Stimulated activated CD4-positive, alpha-beta T cell treated with anti-CD3 and anti-CD28 coated beads, Interleukin-2, amount 100 ng/mL, for 4 hours (primary cell): ENCODE measurements at places on chromosomes 16 and 17.

DNA sequence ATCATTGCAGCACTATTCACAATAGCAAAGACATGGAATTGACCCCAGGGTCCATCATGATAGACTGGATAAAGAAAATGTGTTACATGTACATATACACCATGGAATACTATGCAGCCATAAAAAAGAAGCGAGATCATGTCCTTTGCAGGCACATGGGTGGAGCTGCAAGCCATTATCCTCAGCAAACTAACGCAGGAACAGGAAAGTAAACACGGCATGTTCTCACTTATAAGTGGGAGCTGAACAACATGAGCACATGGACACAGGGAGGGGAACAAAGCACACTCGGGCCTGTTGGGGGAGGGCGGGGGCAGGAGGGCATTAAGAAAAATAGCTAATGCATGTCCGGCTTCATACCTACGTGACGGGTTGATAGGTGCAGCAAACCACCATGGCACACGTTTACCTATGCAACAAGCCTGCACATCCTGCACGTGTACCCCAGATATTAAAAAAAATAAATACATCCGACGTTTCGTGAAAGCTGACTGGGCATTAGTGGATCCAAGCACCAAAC lies 28.9 kb downstream of the ZNF778 start:
- no peak for DNase-seq

DNA sequence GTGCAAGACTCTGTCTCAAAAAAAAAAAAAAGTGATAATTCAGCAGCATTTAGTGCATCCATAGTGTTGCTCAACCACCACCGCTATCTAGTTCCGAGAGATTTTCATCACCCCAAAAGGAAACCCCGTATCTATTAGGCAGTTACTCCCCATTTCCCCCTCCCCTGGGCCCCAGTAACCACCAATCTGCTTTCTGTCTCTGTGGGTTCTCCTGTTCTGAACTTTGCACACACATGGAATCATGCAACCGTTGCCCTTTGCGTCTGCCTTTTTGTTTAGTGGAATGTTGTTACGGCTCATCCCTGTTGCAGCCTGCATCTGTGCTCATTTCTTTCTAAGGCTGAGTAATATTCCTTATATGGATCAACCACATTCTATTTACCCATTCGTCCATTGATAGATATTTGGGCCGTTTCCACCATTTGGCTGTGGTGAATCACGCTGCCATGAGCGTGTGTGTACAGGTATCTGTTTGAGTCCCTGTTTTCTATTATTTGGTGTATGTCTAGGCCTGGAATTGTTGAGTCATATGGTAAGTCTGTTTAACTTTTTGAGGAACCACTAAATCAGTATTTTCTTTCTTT lies 8.7 kb upstream of the SYNGR2 start:
- DNase-seq, result no peak

DNA sequence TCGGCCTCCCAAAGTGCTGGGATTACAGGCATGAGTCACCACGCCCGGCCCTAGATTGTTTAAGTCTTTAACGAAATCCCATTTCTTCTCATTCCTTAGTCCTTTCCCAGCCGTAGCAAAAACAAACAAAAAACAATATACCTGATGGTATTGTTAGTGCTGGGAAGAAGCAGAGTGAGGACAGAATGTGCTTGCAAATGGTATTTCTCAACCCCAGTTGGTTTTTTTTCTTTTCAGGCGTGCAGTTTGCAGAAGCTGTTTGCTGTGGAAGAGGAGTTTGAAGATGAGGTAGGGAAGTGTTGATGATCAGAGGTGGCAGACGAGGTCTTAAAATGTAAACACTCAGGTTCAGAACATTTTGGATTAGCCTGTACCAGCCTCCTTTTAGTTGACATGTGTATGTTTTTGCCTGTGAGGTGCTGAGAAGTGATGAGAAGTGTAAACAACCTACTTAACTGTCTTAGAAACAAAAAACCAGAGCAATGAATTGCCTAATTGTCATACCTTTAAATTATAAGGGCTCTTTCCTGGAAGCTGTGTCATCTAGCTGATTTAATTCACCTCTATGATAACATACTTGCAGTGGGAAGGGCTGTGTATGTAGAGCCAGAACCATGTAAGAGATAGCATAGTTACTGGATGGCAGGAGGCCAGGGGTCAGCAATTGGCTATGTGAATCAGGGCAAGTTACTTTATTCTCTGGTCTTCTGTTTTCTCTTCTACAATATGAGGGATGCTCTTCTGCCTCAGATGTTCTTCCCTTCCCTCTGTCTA lies 3.4 kb downstream of the HROB start:
- DNase-seq, result no peak

DNA sequence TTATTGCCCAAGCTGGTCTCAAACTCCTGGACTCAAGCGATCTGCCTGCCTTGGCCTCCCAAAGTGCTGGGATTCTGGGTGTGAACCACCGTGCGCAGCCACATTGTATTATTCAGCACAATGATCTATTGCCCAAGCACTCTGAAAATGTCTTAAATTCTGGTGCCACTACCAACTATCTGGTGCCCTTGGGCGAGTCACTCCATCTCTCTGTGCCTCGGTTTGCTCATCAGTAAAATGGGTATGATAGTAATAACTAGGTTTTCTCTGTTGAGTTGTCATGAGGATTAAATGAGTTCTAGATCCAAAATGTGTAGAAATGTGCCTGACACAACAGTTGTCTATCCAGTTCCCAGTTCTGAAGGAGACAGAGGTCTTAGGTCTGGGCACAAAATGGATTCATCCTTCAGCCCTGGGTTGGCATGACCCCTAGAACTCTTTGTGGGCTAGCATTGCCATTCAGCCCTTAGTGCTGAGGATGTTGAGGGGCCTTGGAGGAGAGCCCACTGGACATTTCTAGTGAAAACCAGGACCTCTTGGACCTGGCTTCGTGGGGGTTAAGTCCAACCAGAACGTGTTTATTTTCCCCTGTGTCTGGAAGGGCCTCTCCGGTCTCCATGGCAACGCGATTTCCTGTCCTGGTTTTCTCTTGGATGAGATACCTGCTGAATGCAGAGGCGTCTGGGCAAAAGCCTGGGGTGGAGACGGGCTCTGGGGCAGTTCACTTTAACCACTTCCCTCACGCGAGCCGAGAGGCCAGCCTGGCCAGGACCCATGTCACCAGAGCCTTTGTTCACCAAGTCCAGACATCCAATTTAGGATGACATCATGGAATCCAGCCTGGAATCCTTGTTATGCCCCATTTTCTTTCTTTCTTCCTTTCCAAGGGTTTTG lies 43.7 kb upstream of the TNRC6A start:
- no peak for DNase-seq

DNA sequence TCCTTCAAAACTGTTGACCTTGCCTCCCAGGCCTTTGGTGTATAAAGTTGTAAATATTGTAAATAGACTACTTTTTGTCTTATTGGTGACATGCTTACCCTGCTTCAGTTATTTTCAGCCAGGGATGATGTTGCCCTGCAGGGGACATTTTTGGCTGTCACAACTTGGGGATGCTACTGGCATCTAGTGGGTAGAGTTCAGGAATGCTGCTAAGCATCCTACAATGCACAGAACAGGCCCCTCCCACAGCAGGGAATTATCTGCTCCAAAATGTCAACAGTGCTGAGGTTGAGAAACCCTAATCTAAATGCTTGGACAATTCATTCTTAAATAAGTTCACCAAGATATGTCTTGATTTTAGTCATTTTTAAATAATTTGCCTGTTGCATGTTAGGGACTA lies 459.8 kb downstream of the PMP22 start:
- DNase-seq, result no peak

GRCh38 chr17:15981208-15981607 lies 18.3 kb downstream of the ZSWIM7 start:
- DNase-seq, result peak; percentile 42

DNA sequence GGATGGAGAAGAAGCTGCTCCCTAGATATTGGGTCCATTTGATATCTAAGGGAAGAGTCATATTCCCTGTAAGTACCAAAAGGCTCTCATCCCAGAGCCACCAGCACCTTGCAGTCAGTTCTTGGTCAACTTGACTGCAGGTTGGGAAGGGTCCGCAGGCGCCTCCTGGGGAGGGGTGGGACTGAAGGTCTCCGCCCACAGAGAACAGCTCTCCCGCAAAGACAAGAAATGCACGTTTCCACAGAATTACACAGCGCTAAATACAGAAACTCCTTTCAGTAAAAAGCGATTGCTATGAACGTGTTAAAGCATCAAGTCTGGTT lies 864 bp upstream of the CTCF start:
- no peak for DNase-seq

DNA sequence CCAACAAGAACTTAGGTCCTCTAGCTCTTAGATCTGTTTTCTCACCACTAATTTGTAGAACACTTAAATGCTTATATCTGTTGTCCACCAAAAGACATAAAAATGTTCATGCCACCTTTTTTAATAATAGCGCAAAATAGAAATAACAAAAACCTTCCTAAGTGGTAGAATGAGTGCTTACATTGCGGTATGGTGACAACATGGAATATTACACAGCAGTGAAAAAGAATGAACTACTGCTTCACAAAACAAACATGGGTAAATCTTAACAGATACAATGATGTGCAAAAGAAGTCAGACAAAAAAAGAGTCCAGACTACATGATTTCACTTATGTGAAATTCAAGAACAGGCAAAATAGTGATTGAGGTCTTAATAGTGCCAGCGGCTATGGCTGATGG lies 351.1 kb downstream of the CA10 start:
- DNase-seq, result no peak

DNA sequence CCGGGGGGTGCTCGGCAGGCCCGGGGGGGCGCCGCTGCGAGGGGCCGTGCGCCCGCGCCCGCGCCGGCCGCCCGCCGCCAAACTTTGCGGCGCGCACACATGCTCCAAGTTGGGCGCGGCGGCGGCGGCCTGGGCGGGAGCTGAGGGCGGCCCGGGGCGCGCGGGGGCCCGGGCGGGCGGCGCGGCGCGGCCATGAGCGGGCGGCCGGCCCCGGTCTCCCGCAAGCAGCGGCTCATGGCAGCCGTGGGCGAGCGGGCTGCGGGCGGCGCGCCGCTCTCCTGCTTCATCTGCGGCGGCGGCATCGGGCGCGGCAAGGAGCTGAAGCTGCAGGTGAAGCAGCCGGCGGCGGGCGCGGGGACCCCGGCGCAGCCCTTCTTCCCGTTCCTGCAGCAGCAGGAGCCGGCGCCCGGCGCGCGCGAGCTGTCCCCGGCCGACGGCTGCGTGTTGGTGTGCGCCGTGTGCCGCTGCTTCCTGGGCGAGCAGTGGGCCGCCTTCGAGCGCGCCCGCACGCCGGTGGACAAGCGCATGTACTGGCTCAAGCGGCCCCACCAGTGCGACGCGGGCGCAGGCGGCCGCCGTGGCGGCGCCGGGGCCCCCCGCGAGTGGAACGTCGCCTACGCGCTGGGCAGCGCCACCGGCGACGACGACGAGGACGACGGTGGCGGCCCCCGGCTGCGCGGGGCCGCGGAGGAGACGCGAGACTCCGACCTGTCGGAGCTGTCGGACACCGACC lies 57.2 kb upstream of the CIBAR2 start:
- no peak for DNase-seq

- DNase-seq, result no peak
Observed at GRCh38 chr16:28091656-28092055, 28.1 kb upstream of the GSG1L start.

DNA sequence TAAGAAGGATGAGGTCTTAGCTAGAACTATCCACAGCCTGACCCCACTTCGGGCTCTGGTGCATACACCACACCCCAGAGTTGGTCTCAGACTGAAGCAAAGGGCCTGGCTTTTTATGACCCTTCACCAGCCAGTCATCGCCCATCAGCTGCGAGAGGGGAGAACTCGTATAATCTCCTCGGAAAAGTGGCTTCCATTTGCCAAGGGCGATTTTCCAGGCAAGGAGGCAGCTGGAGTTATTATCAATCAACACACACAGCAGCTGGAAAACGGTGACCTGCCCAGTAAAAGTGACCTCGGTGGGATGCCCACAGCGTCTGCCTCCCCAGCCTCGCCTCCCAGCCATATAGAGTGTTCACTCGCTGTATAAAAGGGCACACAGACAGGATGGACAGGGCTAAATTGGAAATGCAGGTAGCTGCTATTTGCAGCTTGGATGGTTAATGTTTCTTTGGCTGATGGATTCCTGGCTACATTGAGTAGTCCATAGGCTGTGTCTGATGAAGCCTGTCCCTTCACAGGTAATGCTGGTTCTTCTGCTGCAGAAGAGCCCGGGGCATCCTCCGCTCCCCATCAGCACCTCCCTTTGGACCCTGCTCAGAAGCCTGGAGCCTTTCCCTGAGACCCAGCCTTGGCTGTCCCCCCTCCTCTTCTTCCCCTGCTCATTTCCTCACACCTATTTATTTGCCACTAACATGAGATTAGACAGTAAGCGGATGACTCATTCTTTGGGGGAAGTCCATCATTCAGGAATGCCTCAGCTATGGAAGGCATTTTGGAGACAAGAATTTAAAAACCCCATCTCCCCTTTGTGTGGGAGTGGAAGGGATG lies 45.7 kb downstream of the TMEM186 start:
- no peak for DNase-seq

GRCh38 chr17:38905375-38905774 lies 20.0 kb upstream of the LASP1NB start:
- no peak for DNase-seq

- DNase-seq, result no peak
Observed at GRCh38 chr16:1534021-1535020, 855 bp downstream of the TMEM204 start.

DNA sequence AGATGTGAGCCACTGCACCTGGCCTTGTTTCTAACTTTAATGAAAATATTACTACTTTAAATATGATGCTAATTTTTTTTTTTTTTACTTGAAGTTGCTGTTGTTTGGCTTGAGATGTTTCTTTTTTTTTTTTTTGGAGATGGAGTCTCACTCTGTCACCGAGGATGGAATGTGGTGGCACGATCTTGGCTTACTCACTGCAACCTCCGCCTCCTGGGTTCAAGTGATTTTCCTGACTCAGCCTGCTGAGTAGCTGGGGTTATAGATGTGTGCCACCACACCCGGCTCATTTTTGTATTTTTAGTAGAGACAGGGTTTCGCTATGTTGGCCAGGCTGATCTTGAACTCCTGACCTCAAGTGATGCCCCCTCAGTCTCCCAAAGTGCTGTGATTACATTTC lies 23.6 kb downstream of the IGSF6 start:
- no peak for DNase-seq

DNA sequence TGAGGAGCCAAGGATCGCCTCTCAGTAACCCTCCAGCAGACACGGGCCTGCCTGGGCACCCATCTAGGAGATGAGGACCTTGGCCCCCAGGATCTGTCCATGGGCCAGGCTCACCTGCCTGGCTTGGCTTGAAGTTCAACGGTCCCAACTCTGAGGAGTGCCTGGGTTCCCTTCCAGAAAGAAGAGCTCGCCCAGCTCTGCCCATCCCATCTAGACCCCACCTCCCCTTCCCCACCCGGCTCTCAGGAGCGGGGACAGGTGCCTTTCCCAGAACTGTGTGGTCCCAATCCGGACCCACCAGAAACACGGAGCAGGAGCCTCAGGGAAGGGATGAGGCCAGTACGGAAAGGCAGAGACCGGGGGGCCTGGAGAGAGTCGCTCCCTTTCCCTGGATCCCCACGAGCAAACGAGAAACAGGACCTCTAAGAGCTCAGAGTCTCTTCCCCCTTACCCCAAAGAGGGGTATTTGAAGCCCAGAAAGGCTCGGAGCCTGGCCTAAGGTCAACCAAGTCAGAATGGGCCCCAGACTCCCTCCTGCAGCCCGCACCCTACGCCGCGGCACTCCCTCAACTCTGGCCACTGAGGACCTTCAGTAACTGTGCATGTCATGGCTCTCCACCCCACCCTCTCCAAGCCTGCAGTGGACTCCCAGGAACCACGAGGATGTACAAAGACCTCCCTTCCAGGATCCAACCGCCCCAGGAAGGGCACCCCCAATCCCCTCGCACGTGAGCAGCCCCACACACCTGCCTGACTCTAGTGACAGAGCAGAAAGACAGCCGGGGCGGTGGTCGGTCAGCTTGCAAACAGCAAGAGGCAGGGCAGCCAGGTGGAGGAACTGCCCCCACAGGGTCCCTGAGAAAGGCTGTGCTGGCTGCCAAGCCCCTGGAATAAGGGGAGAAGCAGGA lies 5.4 kb downstream of the CLUH start:
- no peak for DNase-seq
